ENCODE measurements at places on chromosomes 3 and 15.

DNA sequence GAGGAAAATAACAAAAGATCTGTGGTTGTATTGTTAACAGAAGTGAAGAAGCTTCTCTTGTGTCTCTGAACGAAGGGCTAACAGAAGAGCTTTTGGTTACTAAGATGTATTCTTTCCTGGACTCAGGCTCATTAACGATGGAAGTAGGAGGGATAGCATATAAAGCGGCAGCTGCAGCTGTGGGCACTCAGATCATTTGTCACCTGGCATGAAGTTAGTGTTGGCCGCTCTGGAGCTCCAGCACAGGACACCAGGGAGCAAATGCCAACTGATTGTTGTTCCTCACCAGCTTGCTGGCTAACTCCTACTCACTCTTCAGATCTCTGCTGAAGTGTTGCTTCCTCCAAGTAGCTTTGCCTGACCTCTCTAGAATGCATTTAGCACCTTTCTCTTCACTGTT, 15.5 kb upstream of the SLITRK3 start:
- no peak for DNase-seq

- no peak for DNase-seq
Measured at GRCh38 chr3:141389703-141390102, 21.4 kb downstream of the ZBTB38 start.

DNA sequence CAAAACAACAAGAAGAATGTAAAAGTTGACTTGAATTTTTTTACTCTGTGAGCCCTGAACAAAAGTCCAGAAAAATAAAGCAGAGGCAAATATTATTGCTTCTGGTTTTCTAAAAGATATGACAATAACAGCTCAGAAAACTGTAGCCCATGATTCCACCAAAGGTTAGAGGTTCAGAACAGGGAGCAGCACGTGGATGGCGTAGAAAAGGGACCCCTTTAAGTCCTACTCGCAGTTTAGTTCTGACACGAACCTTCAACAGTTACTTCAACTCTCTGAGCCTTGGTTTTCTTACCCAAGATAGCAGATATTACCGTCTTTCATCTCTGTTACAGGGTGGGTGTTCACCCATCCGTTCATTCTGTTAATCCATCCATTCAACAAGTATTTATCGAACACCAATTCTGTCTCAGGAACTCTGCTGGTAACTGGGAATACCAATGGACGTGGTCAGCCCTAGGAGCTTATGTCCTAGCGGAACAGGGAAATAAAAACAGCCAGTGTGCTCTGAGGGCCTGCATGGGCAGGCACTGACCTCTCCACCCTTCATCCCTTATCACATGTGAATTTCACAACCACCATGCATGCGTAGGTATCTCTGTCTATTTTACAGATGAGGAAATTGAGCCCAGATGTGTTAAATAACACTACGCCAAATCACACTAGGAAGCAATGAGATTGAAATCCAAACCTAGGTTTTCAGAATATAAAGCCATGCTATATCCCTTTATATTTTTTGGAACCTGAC, 274.2 kb upstream of the ICE2 start:
- no peak for DNase-seq

DNA sequence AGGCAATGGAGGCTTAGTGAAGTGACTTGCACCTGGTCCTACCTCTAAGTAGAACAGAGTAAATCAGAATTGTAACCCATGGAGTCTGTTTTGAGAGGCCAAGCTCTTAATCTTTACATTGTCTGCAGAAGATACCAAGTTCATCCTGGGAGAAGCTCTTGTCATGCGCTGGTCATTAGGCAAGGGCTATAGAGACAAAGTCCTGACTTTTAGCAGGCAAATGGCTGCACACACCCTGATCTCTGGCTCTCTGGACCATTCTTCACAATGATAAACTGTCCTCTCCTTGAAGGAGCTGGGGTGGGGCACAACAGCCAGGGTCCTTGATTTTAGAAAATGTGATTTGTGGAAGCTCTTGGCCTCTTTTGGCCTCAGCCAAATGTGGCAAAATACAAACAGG, 65.4 kb downstream of the MCTP2 start:
- no peak for DNase-seq

GRCh38 chr3:50218448-50218847, 13.4 kb downstream of the SLC38A3 start:
- no peak for DNase-seq

GRCh38 chr3:44343421-44343820, 4.9 kb downstream of the TCAIM start:
- no peak for DNase-seq

DNA sequence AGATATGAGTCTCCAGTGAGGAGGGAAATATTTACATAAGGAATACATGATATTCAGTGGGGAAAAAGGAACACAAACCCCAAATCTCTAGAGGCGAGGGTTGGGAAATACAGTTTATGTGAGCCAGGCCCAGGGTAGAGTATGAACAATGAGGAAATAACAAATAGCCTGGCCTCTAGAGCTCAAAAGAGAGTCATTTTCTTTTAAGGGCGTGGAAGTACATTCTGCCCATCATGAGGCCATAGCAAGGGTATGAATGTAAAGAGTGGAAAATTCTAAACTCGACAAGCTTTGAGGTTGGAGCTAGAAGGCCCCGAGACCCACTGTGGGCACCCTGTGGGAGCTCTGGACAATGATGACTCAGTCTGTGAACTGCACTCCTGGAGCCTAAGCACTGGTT, 27.8 kb upstream of the IGF2BP2 start:
- no peak for DNase-seq

DNA sequence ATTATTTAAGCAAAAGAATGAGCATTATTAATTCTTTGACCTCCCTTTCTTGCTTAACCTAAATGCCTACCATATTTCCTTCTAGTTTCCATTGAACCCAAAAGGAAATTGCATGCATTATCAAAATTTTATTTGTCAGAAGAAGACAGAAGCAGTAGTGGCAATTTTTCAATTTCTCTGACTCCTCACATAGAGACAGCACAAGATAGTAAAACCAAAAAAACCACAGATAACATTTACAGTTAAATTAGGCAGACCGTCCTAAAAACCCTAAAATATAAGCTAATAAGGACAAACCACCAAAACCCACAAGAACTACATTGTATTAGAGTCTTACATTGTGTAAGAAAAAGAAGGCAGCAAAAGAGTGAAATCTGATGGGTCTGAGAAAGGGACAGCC, 27.1 kb downstream of the GOLGB1 start:
- no peak for DNase-seq

DNA sequence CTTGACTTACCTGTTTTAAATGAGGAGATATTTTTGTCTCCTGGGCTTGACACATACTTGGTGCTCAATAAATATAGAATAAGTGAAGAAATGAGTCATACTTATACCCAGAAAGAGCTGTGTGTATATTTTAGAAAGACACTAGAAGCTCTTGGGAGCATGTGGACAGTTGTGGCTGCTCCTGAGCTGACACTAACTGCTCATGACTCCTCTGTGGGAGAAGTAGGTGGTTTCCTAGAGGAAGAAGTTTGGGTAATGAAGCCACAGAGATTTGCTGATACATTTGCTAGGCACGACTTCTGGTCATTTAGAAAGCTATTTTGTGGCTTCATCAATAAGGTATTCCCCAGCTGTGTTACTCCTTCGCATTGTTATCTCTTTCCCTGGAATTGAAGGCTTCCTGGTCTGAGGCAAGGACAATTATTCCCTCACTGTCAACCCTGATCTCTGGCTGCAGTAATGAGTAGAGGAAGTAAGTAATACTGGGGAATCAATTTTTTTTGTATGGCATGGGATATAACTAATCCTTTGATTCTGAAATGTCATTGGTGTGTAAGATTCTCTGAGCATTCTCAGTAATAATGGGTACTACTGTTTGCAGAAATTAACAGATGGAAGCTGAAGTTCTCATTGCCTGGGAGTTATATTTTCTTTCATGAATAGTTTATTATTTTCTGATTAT, 79.6 kb upstream of the DCBLD2 start:
- no peak for DNase-seq

- DNase-seq: no peak
Measured at GRCh38 chr3:66402596-66403290, 98.1 kb downstream of the LRIG1 start.

- DNase-seq: no peak
Measured at GRCh38 chr15:73598530-73599160, 34.5 kb downstream of the NPTN start.

GRCh38 chr3:104764496-104764895, 602.2 kb upstream of the ALCAM start:
- DNase-seq: no peak

- DNase-seq: no peak
Measured at GRCh38 chr3:148642214-148642613, 55.5 kb upstream of the AGTR1 start.

- DNase-seq: no peak
Measured at GRCh38 chr3:109098079-109098644, 19.8 kb downstream of the MORC1 start.

DNA sequence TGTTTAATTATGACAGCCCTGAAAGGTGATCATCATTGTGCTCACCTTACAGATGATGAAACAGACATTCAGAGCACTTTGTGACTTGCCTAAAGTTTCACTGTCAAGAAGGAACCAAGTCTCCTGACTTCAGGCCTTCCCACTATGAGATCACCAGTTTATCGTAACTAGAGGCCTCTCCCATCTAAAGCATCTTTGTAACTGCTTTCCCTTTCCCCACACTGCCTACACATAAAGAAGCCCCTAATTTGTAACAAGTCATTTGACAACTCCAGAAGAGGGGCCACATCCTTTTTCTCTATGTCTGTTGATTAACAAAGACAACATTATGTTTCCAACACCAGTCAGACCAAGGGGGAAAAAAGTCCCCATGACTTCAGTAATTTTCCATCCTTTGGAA, 1.1 kb downstream of the KLHL6 start:
- no peak for DNase-seq

DNA sequence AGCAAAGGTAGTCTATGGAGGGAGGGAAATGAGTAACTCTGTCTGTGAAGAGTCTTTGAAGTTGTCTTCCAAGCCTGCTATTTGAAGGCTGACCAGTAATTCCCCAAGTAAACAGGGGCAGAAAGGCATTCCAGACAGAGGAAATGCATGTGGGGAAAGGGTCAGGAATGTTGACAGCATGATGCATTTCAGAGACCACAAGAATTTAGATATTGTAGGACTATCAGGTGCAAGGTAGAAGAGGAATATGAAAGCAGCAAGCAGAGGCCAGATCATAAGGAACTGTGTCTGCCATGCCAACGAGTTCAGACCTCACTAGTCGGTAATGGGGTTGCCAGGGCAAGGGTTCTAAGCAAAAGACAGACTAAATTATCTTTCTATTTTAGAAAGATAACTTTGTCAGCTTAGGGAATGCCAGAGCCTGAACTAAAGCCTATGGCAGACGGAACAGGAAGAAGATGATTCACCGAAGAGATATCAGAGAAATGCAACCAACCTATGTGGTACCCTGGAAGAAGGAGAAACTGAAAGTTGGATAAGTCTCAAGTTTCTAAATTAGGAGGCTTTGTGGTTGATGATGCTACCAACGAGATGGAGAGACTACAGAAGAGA, 327.0 kb upstream of the RORA start:
- DNase-seq: no peak

DNA sequence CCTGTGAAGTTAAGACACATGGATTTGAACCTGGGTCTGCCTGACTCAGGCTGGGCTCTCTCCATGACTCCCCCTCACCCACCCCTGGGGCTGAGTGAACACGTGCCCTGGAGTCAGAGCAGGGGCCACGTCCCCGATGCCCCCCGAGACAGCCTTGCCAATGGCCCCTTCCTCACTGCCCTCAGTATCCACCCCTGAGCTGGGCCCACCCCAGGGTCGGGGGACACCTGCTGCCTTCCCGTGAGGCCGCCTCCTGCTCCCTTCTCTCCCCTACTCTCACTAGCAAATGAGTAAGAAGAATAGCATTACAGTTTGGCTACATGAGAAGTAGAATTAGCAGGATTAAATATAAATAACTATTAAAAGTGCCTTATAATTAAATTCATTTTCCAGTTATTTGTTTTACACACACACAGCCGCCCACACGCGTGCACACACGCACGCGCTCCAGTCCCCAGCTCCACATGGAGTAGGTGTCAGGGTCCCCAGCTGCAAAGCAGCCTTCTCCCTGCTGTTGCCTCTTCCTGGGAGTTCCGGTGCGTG, 117.4 kb upstream of the LINGO1 start:
- no peak for DNase-seq
